Fibroblast of skin of left quadriceps (primary cell): ENCODE measurements at places on chromosomes 11 and 22.

DNA sequence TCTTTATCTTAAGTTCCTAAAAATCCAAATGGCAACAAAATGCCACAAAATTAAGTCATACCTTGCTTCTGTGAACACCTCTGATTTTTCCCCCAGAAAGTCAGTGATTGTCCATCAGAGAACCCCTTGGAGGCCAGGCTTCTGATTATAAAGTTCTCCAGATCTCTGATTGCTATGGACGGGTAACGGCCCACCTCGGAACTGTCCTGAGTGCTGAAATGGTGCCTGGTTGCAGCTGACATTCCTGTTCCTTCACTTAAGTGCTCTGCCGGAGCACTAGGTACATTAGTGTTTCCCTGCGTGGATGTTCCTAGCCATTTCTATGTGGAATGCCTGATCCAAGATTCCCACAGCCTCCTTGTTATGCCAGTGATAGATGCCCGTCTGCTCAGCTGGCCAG lies 85.0 kb downstream of the CHST1 start:
- DNase-seq = peak; percentile 5

DNA sequence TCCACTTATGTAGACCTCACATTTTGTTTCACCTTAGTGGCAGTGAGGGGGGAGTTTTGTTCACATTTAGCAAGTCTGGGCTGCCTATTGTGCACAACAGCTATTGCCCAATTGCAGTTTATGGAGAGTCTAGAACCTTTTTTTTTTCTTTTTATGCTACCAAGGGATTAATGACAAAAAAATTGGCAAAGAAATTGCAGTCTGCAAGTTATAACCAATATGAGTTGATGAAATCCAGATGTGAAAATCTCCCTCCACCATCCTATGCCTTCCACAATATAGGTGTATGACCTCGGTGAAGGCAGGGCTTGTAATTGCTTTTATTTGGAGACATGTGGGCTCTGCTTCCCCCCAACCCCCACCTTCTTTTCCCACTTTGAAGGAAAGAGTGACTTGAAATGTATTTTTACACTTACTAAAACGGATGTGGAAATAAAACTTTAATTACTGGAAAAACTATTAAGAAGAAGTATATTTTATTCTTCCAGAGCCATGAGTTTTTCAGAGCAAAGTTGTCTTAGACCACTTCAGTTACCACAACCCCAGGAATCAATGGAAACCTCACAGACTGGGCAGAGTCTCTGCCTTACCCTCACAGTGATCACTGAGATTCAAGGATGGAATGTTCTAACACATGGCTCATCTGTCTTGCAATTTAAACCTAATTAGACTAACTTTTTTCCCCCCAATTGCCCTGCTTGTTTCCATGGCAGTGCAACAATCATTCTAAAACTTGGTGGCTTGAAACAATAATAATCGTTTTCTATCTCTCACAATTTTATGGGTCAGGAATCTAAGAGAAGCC lies 120.8 kb upstream of the SLC5A12 start:
- peak; percentile 84 for DNase-seq

DNA sequence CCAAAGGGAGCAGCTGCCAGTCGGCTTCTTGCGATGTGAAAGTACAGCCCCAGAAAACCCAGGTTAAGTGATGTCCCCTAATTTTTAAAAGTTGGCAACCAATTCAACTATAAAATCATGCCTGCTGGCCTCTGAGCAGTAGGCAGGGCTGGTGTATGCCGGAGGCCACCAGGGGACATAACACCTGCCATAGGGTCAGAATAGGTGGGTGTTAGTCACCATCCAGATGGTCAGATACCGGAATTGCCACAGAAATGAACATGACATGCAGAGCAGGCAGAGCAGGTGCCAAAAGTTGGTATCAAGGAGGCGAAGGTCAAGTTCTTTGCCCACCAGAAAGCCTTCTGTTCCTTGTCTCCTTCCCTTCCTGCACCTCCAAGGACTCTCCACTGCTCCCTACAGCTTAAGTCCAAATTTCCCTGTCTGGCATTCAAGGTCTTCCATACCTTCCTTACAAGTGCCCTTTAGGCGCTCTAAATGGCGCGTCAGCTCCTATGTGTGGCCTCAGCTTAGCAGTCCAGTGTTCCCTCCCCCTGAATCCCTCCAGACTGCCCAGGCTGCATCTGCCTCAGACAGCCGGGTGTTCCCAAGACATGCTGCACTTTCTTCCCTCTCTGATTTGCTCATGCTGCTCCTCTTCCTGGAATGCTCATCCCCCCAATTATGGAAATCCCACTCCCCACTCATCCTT lies 45.1 kb downstream of the PTPRJ start:
- no peak for DNase-seq

- no peak for DNase-seq
Observed at GRCh38 chr22:30195245-30196140, 51.1 kb downstream of the LIF start.

- no peak for DNase-seq
Observed at GRCh38 chr11:83437939-83438338, 151.8 kb upstream of the CCDC90B start.

GRCh38 chr22:19643448-19644313 lies 70.6 kb upstream of the SEPTIN5 start:
- no peak for DNase-seq

- DNase-seq = peak; percentile 77
Observed at GRCh38 chr11:95254131-95254704, 23.2 kb upstream of the SESN3 start.

DNA sequence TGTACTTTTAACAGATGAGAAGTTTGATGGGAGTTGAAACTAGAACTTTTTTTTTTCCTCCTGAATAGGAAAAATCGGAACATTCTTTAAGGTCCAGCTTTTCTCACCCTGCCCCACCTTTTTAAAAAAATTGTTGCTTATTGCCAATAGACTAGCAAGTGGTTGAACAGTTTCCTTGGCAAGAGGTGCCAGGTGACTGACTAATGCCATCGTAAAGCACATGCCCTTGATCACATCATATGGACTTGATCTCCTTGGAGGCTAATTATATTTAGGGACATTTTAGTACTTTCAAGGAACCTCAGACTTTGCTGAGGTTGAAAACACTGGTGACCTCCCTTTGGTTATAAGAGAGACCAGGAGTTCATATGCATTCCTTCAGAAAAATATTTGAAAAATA lies 57.6 kb downstream of the MTMR3 start:
- DNase-seq = no peak

- no peak for DNase-seq
Observed at GRCh38 chr11:75925785-75926164, 110.8 kb downstream of the UVRAG start.
